Choroid plexus epithelial cell (primary cell): ENCODE measurements at places on chromosomes 3 and 15.

GRCh38 chr3:61371123-61371522 lies 119.9 kb upstream of the FHIT start:
- peak; percentile 15 for DNase-seq

GRCh38 chr3:172323894-172324610 lies 124.2 kb downstream of the GHSR start:
- peak; percentile 87 for DNase-seq

- peak; percentile 41 for DNase-seq
Measured at GRCh38 chr3:108051005-108051404, 39.8 kb downstream of the CD47 start.

GRCh38 chr15:38024293-38025091 lies 90.1 kb downstream of the TMCO5A start:
- DNase-seq: no peak

GRCh38 chr15:62066663-62067447 lies at the start of gene C2CD4A:
Gene C2CD4A (plus strand): TSS chr15:62066977. CDS start chr15:62067614, 637 bp downstream.
- peak; percentile 54 for DNase-seq

- DNase-seq: no peak
Measured at GRCh38 chr3:22836131-22836530, 367.0 kb upstream of the UBE2E2 start.

- DNase-seq: peak; percentile 63
Measured at GRCh38 chr15:64749167-64749566, 26.2 kb downstream of the RBPMS2 start.

- no peak for DNase-seq
Measured at GRCh38 chr3:23084367-23084766, 118.8 kb upstream of the UBE2E2 start.

GRCh38 chr3:49132437-49133225 lies at the start of gene LAMB2:
Gene LAMB2 (minus strand): TSS chr3:49133050. CDS start chr3:49132867, 183 bp downstream.
- DNase-seq: peak; percentile 76

DNA sequence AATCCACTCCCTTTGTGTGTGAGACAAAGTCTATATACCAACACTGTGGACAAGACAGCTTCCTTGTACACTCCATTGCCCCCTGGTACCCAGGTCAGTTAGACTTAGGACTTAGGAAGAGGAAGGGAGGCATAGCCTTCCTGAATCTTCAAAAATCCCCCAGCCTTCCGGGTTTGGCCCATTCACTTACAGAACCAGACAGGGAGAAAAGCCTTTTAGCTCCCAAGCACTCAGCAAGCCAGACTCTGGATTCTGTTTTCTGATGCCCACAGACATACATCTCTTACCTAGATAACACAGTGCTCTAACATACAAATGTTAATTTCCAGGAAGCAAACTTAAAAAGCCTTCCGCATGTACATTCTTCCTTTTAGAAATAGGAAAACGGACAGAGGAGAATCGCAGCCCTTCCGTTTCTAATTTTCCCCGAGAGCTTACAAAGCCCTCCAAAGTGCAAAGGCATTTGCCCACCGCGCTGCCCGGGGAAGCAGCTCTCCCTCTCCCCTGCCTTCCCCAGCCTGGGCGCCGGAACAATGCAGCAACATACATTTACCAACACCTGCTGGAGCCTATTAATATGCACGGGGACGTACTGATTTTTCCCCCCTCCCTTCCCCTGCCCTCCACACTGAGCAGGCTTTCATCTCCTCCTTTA lies 442.0 kb downstream of the MAGI1 start:
- no peak for DNase-seq

DNA sequence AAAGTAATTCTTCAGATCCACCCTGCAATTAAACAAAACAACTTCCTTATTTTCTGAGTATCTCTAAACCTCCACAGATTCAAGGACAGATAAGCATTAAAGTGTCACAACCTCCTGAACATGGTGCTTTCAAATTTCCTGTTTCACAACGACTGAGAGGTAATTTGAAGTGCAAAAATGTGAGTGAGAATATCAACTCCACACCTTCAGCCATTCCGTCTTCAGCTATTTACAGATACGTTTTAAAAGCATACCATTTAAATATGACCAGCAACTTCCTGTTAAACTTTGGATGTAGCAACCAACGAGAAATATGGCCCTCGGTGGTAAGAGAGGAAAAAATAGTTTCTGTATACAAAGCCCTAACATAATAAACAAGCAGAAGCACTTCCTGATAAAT lies 32.1 kb upstream of the PCSK6 start:
- DNase-seq: no peak

DNA sequence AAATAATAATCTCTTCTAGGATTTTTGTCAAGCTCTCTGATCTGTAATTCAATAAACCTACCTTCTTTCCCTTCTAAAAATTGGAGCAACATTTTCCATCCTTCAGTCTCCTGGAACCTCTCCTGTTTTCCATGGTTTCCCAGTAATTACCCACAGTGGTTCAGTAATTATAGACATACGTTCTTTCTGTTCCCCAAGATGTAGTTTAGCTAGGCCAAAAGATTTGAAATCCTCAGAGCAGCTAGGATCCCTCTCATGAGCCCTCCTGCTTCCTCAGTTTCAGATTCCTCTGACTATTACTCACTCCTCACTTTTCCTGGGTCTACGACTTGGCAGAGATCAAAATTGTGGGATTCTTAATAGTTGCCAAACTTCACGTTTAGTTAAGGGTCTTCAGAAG lies 76.9 kb upstream of the IGSF10 start:
- peak; percentile 52 for DNase-seq

DNA sequence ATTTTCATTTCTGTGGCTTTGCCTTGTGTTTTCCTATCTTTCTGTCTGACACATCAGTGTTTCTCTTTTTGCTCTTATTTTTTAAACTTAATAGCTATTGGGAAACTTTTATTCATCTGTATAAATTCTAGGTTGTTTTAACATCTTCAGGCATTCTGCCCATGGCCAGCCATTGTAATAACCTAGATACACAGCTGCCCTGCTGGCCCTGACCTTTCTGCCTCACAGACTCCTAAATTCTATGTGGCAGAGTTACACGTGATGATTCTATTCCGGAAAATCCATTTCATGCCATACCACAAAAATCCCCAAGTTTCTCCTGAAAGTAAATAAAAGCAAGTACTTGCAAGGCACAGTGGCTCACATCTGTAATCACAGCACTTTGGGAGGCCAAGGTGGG lies 150.1 kb downstream of the UACA start:
- DNase-seq: no peak

- DNase-seq: peak; percentile 38
Measured at GRCh38 chr3:191345334-191345733, 15.0 kb upstream of the UTS2B start.

DNA sequence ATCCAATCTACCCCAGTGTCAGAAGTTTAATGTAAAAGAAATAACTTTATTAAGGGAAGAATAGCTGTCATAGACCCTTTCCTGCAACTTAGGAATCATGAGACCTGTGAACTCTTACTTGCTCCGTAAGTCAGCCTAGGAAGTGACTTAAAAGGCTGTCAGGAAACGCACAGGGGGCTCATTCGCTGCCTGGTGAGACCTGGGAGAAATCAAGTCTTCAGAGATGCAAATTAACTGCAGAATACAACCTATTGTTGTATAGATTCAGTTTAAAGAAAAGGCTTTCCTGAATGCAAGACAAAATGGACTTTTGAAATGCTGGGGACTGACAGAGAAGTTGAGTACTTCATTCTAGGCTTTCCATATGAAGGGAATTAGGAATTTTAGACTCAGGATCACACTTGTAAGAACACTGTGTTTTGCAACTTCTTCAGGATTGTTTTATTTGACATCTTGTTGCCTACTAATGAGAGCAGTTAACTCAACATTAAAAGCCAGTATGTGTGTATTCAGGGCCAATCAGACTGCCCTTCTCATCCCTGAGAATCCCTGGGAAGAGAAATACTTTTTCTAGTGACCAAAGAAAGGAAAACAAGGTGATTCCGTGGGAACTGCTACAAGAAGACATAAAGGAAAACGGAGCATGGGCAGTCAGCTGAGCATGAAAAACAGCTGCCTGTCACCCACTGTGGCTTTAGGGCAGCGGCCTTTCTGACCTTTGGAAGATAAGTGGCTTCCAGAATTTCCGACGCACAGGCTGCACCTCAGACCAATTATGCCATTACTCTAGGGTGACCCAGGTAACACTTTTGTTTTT lies 18.5 kb upstream of the DPPA4 start:
- DNase-seq: no peak

GRCh38 chr3:17292556-17292955 lies 407.8 kb downstream of the PLCL2 start:
- no peak for DNase-seq

GRCh38 chr3:126021224-126021623 lies 52.2 kb downstream of the ROPN1B start:
- DNase-seq: no peak

DNA sequence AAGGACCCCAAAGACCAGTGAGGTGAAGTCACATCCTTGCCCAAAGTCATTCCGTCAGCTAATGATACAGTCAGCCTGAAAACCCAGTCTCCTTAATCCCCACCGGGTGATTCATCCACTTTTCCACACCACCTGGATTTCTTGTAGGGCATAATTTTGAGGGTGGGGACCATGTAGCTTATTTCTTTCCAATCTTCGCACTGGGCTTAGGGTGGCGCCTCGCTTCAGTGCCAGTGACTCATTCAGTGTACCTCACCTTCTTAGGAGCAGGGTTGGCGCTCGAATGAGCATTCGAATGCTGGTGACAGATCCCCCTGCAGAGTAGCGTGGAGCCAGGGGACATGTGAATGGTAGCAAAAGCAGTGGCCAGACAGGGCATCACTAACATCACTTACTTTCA lies 24.0 kb downstream of the BMF start:
- no peak for DNase-seq

DNA sequence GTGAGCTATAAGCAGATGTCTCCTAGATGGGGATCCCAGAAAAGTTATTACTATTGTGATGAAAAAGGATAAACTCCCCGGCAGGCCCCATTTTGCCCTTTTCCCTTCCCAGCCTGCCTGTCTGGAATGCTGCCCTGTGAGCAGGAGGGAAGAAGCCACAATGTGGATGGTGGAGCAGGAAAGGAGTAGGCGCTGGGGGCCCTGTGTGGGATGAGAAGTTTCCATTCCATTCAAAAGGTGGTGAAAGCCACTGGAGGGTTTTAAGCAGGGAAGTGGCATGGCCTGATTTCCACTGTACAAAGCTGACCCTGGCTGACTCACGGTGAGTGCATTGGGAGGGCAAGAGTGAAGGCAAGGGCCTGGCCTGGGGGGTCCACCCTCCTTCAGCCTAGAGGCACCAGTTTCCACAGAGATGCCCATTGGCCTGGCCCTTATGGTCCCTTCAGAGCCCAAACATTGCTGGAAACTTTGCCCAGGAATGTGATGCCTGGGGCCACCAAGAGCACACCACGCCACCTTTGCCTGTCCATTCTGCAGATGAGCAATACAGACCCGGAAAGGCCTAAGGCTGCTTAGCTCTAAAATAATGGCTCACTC lies 206.9 kb downstream of the RPLP1 start:
- DNase-seq: no peak

DNA sequence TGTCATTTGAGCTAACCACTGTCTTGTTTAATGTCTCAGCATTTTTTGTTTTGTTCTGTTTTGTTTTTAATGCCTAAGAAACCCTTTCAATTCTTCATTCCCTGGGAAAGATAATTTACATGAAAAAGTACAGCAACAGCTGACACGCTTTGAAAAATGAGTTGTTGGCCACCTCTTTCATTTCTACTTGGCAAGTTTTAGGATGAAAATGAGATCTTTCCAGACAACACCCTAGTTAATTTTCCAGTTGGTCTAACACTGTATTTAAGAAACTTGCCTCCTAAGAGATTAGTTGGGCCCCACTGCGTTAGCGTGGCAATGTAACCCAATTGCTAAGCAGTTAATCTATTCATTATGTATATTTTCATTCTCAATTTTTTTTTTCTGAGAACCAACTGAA lies 194.0 kb upstream of the LRRN1 start:
- no peak for DNase-seq

DNA sequence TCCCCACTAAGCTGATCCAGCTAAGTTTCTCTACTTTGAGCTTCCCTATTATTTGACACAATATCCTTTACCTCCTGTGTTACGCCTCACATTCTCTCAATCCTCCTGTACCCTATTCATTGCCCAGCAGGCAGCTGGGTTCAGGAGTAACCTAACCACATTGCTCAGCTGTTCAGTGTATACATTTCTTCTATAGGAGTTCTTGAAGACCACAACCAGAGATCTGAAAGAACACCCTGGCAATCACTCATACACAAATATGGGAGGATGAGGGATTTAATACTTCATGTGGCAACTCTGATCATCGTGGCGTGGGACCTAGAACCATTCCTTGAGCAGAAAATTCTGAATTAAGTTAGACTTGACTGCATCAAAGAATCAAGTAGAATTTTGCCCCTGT lies 346.8 kb upstream of the ARPP21 start:
- no peak for DNase-seq

GRCh38 chr3:66703501-66703900 lies 202.7 kb upstream of the LRIG1 start:
- peak; percentile 44 for DNase-seq

GRCh38 chr15:65177901-65178300 lies 7.2 kb downstream of the CLPX start:
- DNase-seq: no peak

DNA sequence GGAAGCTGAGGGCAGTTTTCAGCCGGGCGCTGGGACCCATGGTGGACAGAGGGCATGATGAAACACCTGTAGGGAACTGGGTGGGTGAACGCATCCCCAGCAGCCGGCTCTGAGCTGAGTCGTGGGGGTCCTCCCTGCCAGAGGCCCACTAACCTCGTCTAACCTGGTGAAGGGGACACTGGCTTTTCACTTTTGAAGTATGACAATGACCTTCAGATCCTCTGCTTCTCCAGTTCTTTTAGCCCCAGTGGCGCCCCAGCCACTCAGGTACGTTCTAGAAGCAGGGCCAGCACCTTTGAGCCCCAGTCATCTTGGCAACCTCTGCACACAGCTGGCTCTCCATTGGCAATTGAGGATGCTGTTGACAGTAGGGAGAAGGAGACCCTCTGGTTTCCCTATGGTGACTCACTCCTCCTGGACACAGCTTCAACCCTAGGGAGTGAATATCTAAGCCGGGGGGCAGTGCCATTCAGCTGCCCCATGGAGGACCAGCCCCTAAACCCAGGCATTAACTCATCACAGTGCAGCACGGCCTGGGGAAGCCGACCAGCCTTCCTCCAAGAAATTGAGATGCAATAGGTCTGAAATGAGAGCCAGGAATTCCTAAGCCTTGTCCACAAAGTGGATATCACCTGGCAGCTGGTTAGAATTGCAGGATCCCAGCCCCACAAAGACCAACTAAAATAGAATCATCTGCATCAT lies 46.1 kb downstream of the CMTM6 start:
- DNase-seq: no peak

DNA sequence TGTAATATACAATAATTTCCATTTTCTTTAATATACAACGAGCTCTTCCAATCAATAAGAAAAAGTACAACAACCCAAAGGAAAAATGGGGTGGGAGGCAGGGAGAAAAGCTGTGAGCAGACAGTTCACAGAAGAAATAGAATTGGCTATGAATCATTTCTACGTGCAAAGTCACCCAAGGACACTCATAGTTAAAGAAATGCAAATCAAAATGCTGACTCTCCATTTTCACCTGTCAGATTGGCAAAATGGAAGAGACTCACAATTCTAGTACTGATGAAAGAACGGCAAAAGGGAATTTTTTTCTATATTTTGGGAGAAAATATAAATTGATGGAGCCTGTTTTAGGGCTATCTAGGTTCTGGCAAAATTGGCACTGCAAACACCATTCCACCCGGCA lies 116.3 kb upstream of the MEF2A start:
- no peak for DNase-seq
